ENCODE measurements at places on chromosomes 2 and 18.

- no peak for DNase-seq
Measured at GRCh38 chr18:28485918-28486317, 309.0 kb upstream of the CDH2 start.

- no peak for DNase-seq
Measured at GRCh38 chr2:113118263-113118657, 9.1 kb upstream of the IL1RN start.

DNA sequence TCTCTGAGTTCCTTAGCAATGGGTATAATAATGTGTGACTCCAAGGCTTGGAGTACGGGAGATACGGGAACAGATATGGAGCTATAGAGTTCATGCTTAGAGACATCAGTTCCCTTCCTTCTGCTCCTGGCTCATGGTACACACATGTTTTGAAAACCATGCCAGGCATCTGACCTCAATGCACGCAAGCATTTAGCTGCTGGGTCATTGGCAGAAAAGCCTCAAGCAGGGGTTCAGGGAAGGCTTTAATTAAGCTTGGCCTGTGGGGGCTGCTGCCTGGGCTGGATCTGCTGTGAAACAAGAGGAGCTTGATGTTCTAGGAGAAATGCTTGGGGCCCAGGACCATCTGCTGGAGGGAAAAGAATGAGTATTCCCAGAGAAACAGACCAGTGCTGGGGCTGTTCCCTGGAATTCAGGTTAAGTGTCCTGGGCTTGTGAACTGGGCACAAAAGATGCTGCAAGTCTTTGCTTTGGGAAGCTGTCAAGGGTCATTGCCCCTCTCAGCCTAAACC is 3.2 kb downstream of the ALLC start:
- DNase-seq: no peak

GRCh38 chr2:170098626-170099312 is 79.2 kb upstream of the MYO3B start:
- DNase-seq: peak; percentile 48

DNA sequence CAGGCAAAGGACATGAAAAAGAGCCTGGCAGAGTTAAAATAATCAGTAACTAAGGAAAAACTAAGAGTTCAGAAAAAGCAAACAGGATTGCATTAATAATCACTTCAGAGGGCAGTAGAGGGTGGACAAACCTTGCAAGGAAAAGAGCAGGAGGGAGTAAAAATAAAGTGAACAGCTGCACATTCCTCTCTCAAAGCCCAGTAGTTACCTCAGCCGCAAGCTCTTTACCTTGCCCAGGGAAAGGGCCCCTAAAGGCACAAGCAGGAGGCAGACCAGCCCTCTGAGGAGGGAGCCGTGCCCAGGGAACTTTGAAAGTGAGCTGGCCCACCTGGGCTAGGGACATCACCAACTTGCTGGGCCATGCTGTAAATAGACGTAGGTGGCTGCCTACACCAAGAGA is 196.9 kb downstream of the C1D start:
- DNase-seq: no peak

- no peak for DNase-seq
Measured at GRCh38 chr2:214607051-214607450, 196.2 kb downstream of the VWC2L start.

- DNase-seq: no peak
Measured at GRCh38 chr2:130823886-130824491, 12.7 kb upstream of the ARHGEF4 start.

DNA sequence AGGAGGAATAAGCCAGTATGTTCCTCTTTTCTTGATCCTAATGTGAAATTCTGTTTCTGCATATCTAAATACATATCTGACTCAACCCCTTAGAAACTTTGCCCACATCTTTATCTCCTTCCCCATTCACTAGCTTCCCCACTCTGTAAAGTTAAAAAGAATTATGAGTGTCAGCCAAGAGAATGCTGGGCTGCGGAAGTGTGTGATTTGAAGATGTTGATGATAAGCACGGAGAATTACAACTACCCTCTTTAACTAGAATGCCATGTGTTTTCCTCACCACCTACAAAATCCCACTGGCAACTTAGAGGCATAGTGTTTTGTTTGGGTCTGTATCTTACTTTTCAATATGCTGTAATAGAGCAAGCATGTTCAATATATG is 490.4 kb upstream of the FANCL start:
- DNase-seq: no peak

DNA sequence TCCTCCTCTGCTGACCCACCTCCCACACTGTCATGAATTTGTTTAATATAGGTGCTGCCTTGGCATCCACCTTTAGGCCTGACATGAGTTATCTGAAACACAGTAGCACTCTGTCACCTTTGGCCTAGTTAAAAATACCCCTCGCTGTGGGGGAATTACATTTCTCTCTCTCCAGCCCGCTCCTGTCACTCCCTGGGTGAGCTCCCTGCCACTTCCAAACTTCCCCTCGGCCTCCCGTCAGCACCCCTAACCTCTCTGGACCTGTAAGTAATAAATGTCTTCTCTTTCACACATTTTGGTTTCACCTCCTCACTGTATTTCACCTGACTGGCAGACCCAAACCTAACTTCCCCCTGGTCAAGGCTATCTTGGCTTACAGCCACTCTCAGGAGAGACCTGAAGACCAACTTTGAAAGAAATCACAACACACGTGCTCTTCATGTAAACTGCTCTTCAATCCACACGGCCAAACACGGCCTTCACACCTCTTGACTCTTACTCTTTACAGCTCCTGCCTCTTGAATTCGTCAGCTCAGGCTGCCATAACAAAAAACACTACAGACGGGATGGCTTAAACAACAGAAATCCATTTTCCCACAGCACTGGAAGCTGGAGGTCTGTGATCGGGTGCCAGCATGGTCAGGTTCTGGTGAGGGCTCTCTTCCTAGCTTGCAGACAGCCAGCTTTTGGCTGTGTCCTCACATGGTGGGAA is 28.3 kb downstream of the REEP1 start:
- no peak for DNase-seq

- peak; percentile 44 for DNase-seq
Measured at GRCh38 chr2:149645391-149645790, 57.8 kb upstream of the MMADHC start.

- DNase-seq: peak; percentile 36
Measured at GRCh38 chr2:27583390-27583915, 611 bp downstream of the ZNF512 start.

DNA sequence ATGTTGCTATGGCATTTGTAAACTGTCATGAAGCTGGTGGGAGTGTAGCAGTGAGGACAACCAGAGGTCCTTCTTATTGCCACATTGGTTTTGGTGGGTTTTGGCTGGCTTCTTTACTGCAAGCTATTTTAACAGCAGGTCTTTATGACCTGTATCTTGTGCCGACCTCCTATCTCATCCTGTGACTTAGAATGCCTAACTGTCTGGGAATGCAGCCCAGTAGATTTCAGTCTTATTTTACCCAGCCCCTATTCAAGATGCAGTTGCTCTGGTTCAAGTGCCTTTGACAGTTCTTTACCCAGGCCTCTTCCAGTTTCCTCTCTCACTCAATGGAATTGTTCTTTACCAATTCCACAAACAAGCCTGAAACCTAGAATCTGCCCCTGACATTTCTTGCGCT is 145.1 kb downstream of the KCNE4 start:
- DNase-seq: no peak

DNA sequence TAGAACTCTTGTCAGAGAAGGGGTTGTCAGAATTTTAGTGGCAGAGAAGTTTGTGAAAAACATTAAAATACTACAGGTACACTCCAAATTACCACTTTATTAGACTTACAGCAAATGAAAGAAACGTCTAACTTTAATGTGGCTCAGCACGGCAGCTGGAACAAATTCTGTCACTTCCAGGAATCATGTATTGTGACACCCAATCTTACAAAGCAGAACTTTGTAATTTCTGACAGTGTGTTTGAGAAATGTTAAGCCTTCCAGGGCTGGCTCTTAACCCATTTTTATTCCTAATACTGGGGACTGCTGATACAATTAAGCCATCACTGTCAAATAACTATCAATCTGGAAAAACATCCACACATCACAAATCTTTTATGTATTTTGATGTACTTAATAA is 216.4 kb downstream of the ZNF385B start:
- DNase-seq: no peak

- DNase-seq: no peak
Measured at GRCh38 chr2:197706839-197707207, 1.7 kb downstream of the MARS2 start.

DNA sequence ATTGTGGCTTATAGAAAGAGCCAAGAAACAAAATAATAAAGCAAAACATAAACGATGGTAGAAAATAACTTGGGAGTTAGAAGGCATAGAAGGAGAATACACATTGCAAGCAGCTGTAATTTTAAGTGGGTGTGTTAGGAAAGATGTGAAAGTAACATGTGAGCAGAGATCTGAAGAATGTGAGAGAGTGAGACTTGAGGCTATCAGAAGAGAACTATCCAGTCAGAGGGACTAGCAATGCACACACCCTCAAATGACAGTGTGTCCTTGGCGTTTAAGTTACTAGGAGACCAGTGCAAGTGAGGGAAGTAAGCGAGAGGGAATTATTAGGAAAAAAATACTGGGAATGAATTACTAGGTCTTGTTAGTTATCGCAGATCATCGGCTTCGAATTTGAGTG is 304.9 kb downstream of the DSEL start:
- DNase-seq: peak; percentile 27

- DNase-seq: no peak
Measured at GRCh38 chr2:180169474-180169873, 162.4 kb upstream of the CWC22 start.

DNA sequence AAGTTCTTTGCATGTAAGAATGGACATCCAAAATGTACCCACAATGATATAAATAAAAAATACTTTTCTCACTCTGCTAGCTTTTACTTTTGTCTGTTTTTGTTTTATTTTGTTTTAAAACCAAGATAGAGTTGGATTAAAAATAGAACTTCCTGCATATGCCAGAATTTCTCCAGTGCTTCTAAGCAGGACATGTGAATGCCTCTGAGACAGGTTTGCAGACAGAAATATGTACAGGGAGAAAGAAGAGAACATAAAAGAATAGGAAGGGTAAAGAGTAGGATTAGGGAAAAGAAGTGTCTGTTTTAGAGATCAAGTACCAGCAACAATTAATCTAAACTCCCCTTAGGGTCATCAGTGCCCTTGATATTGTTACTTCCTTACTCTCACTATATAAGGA is 114.4 kb downstream of the BMPR2 start:
- no peak for DNase-seq

GRCh38 chr2:32136097-32136496 is 29.6 kb upstream of the SLC30A6 start:
- no peak for DNase-seq

- peak; percentile 50 for DNase-seq
Measured at GRCh38 chr2:184920451-184920965, 322.2 kb downstream of the ZNF804A start.

- peak; percentile 56 for DNase-seq
Measured at GRCh38 chr2:20524412-20525040, 77.7 kb downstream of the RHOB start.

DNA sequence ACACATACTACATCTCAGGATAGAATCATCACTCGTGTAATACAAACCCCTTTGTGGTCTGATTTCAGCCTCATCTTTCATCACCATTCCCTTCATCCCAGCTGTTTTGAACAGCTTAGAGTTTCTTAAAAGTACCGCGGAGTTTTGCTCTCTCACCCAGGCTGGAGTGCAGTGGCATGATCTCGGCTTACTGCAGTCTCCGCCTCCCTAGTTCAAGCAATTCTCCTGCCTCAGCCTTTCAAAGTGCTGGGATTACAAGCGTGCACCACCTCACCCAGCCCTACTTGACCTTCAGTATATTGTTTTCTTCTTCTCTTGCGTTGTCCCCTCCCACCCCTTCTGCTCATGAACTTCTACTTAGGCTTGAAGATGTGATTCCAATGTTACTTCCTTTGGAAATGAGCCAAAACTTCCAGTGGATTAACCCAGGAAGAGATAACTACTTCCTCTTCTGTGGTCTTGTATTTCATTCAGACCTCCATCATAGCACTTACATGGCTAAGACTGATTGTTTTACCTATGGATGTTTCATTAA is 15.8 kb downstream of the ERLEC1 start:
- DNase-seq: peak; percentile 18

DNA sequence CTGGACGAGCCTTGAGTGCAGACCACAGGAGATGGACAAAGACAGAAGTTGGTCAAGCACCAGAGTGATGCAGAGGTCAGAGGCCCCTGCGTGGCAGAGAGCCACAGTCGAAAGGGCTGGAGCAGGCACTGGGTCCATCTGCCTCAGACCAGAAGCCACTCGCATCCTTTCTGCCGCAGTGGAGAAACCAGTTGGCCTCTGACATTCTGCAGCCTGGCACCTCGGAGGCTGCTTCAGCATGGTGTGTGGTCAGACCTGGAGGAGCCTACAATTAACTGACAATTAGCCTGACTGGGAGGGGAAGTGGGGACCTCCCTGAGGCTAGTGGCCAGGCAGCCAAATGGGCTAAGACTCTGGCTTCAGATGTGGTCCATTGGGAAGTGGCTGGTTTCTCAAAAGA is 111.1 kb downstream of the SGPP2 start:
- DNase-seq: no peak

- DNase-seq: peak; percentile 46
Measured at GRCh38 chr2:30511122-30512083, 64.4 kb downstream of the LCLAT1 start.

DNA sequence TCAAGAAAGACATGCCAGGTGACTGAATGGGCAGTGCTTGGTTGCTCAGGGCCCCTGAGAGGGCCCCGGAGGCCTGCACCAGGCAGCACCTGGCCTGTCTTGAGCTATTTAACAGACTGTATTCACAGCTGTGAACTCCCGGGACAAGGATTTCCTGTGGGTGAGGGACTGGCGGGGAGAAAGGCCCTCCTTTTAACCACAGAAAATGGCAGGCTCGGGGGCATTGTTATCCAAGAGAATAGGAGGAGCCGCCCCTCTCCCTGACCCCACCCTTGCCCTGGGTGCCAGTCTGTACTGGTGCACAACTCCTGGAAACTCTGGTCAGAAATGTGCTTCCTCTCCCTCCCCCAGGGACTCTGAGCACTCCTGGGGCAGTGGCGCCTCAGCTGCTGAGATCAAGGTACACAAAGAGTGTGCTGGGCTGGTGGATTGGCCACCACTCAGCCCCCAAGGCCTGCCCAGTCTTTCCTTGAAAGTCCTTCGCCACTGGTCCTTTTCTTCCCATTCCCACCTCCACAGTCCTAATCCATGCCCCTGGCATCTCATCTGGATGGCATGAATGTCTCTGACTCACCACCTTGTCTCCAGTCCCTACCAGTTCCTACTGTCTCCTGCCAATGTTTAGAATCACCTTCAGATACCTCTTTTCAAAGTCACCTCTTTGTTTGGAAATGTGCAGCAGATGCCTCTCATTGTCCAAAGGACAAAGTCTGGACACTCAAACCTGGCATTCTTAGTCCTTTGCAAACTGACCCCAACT is 19.6 kb upstream of the EPAS1 start:
- DNase-seq: no peak

DNA sequence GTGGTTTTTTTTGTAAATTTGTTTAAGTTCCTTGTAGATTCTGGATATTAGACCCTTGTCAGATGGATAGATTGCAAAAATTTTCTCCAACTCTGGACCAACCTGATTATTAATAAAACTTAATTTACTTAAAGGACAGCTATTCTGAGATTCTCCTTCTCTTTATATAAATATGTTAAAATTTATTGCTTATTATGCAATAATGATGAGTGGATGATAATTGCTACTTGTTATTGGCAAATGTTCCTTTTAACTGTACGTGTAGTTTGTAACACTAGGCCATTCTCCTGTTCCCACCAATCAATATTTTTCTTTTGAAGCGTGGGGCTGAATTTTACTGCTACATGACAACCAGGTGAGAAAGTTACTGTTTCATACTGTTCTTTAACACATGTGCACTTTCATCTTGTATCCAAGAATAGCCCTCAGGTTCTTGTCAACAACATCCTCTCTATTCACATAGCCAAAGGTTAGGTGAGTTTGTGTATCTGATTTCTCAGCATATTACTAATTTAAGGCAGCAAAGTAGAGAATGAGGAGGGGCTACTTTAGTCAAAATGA is 16.6 kb upstream of the STK17B start:
- DNase-seq: no peak
